ENCODE measurements at places on chromosomes 7 and 10. TPM values are rescaled to one million over a fixed set of nuclear protein-coding genes. Genes with fewer than 3 reads are reported as not detected.
A peak's percentile ranks its signal among the peaks of the same experiment; 100 is the strongest.

DNA sequence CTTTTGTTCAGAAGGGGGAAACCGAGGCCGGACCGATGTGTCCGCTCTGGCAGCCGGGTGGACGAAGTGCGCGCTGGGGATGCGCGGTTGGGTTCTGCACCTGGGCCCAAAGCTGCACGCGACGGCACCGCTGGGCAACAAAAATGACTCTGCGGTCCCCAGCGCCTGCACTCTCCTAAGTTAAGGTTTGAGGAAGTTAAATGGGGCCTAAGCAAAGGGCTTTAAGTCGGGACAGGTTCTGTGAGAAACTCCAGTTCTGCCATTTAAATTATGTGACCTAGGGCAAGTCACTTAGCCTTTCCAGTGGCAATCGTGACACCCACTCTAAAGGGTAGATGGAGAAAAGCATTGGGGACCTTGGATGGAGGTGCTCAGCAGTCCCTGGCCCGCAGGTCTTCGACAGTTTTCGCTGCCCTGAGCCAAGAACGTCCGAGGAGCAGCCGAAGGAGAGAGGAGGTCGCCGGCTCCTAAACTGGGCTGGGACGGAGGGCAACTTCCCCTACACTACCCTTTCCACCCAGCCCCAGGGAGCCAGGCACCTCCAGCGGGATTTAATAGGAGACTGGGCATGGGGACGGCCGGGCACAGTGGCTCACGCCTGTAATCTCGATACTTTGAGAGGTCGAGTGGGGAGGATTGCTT lies 534 bp upstream of the ACBD5 start:
- no peak for DNase-seq

GRCh38 chr10:129958629-129959543 lies 5.2 kb downstream of the EBF3 start:
- DNase-seq = no peak

DNA sequence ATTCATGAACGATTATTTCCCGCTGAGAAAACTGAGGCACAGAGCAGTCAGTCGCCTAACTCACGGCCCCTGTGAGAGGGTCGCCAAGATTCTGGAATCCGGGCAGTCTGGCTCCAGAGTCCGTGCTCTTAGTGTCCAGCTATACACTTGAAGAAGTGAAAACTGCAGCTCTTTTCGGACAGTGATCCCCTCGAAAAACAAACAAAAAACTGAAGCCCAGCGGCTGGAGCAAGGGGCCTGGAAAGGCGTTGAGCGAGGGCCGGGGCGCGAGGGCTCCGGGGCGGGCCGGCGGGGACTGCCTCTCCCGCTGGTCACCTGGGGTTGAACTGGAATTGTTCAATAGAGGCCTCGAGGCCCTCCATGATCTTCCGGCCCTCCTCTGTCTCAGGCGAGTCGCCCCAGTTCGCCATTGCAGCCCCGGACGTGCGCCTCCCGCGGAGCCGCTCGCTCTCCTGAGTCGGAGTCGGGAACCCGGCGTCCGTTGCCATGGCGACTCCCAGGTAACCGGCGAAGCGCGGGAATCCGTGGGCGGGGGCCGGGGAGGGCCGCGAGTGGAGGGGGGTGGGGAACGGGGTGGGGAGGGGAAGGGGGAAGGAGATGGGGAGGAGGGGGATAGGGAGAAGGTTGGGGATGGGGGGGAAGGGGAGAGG lies 881 bp downstream of the C10orf67 start:
- DNase-seq = peak; percentile 59

Gene GNAI1
- total RNA-seq = 14.6 TPM

GRCh38 chr7:113652501-113652900 lies 266.3 kb downstream of the PPP1R3A start:
- no peak for DNase-seq

All from right lobe of liver (tissue), 6 donors.